Kidney glomerular epithelial cell (primary cell): ENCODE measurements at places on chromosomes 5 and 9.

- DNase-seq, result no peak
Observed at GRCh38 chr9:80793706-80794105, 895.6 kb downstream of the TLE1 start.

DNA sequence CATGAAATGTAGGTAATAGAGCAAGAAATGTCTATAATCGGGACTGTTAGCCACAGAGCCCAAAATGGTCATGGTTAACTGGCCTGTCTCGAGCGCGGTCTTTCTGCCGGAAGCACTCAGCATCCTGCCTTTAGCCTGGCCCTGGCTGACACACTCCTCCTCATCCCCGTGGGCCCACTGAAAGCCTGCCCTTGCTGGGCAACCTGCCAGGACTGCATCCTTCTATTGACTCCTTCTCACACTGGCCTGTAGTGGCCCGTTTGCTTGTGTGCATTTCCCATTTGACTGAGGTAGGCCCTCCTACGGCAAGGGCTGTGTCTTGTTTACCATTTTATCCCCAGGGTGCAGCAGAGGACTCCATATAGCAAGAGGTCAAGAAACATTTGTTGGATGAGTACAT lies 215.7 kb downstream of the ATPSCKMT start:
- DNase-seq, result no peak

DNA sequence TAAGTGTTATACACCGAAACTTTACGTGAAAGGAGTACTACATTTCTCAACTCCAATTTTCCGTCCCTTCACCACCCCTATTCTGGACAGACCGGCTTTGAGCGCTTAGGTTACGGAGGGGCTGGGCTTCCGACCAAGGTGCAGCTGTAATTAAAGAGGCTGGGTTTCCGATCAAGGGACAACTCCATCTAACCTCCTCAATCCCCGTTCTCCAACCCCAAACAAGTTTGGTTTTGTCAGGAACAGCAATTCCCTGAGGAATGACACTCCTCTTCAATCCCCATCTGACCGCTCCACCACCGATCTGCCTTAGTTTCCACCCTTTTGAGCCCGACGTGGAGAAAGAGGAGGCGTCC lies 577 bp downstream of the TUT7 start:
- peak; percentile 16 for DNase-seq

GRCh38 chr9:10331157-10331556 lies 281.6 kb downstream of the PTPRD start:
- DNase-seq, result no peak

DNA sequence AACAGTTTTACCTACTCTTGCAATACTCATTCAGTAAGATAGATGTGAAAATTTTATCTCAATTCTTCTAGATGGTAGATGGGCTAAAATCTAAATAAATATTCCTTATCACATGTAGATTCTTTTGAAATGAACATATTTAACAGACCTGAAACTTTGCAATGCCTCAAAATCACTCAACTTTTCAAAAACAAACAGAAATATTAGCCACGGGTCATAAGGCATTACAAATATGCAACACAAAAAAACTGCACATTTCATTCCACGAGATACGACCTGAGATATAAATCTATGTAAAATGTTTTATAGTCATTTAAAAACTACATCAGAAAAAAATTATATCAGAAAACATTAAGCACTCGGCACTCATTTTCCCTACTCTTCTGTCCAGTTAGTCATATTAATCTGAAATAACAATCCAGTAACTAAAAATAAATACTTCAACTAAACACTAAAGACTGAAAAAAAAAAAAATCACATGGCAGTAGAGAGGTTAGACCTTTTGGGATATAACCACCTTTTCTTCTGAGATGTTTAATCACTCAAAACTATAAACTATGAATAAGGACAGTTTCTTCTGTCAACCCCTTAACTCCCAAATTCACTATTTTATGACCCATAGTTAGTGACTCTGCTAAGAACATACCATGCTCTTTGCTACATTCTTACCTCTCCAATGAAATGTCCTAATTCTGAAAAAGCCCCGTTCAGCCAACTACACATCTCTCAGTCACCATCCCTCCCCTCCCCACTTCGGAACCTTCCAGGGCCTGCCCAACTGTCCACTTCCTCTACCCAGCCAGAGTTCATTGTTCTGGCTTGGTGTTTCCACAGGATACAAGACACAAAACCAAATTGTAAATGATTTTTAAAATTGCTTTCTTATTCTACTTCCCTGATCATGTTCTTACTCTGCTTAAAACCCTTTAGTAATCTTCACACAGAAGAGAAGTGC lies 6.4 kb downstream of the HOMER1 start:
- DNase-seq, result no peak
